ENCODE measurements at places on chromosomes 1 and 21.

- DNase-seq = no peak
Observed at GRCh38 chr1:204286315-204286714, 72.5 kb upstream of the GOLT1A start.

DNA sequence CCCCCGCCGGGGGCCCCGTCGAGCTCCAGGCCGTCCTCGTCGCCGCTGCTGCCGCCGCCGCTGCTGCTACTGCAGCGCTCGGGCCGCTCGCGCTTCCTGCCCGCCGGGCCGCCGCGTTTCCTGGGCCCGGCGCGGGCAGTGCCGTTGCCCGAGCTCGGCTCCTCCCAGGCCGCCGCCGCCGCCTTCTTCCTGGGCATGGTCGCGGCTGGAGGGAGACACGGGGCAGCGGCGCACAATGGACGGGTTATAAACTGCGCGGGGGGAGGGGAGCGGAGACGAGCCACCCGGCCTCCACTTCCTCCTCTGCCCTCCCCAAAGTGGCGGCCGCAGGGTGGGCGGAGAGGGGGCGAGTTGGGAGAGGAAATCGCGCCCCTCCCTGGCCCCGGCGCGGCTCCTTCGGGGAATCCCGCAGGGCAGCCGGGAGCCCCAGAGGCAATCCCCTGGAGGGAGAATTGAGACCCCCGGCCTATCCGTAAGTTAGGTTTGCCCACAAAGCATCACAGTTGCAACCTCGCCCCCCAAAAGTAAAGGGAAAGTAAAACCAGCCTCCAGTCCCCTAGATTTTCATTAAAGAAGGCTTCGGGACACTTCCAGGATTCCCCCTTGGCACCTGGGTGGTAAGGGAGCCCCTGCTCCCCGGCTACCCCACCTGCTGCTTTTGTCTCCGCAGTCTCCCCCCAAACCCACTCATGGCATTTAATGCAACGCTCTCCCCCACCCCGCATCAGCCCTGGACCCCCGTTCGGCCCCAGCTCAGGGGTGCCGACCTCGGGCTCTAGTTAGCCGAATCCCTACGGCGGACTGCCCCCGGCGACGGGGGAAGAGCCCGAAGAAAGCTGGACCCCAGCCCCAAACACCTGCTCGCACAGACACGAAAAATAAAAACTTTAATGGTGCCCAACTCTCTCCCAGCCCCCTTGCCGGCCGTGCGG lies 893 bp downstream of the RCC2 start:
- DNase-seq = no peak

GRCh38 chr1:221776495-221777301 lies 34.8 kb upstream of the DUSP10 start:
- DNase-seq = no peak

GRCh38 chr21:36508948-36509347 lies 29.0 kb upstream of the CLDN14 start:
- no peak for DNase-seq

- peak; percentile 82 for DNase-seq
Observed at GRCh38 chr1:119327450-119328155, 41.0 kb upstream of the HAO2 start.

DNA sequence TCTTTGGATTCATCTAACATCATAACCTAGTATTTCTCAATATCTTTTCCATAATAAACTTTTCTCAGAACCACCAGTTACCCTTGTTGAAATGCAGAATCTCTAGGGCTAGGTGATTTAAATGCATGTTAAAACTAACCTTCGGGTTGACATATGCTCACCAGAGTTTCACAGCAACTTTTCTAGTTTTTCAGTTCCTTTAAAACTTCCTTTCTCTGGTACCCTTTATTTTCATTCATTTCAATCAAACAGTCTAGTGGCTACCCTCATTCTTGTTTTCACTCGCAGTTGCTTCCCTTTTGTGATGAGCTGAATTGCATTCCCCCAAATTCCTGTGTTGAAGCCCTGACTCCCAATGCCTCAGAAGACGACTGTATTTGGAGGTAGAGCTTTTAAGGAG lies 712.8 kb upstream of the CHRM3 start:
- no peak for DNase-seq

DNA sequence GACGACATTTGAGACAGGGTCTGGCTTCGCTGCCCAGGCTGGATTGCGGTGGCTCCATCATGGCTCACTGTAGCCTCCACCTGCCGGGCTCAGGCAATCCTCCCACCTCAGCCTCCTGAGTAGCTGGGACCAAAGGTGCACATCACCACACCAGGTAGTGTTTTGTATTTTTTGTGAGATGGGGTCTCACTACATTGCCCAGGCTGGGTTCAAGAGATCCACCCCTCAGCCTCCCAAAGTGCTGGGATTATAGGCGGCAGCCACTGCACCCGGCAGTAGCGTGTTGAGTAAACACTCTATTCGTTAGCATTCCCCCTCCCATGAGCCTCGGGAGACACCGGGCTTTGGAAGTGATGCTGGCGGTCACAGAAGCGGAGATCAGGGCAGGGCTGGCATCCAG lies 6.8 kb upstream of the C1QTNF12 start:
- DNase-seq = no peak

GRCh38 chr21:42385619-42386018 lies 10.2 kb downstream of the TMPRSS3 start:
- no peak for DNase-seq

- no peak for DNase-seq
Observed at GRCh38 chr1:244174922-244175521, 123.9 kb downstream of the ZBTB18 start.

DNA sequence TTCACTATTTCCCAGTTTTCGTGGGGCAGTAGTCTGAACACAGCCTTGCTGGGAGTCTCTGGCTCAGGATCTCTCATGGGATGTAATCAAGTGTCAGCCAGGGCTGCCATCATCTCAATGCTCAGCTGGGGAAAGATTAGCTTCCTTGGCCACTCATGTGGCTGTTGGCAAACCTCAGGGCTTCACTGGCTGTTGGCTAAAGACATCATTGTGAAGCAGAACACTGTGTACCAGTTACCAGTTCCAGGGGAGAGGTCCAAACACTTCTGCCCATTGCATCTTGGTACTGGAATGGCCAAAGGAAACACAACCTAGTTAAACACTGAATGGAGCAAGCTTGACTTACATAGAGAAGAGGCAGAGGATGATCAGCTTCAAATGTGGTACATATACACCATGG lies 33.7 kb downstream of the AADACL4 start:
- DNase-seq = no peak

GRCh38 chr1:90044346-90044745 lies 49.4 kb downstream of the ZNF326 start:
- DNase-seq = no peak

DNA sequence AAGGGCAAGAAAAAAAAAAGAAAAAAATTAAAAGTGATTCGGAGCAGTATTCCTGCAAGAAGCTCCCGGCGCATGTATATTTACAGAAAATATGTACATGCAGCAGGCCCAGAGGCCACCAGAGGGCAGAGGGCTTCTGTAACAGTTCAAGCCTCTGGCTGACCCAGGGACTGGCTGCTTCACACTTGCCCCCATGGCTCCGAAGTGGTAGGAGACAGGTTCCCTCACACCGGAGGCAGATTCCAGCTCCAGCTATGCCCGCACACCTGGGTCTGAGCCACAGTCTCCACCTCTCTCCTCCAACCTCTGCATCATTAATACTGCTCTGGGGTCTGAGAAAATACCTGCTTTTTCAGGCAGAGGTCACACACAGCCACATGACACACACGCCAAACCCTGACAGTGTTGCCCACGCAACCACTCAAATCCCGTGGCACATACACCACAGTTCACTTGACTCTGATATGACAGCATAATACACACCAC lies 2.2 kb upstream of the ARHGAP30 start:
- DNase-seq = no peak

GRCh38 chr1:11729498-11730428 lies 6.2 kb upstream of the AGTRAP start:
- DNase-seq = no peak

- no peak for DNase-seq
Observed at GRCh38 chr1:200433586-200433985, 23.8 kb upstream of the ZNF281 start.

DNA sequence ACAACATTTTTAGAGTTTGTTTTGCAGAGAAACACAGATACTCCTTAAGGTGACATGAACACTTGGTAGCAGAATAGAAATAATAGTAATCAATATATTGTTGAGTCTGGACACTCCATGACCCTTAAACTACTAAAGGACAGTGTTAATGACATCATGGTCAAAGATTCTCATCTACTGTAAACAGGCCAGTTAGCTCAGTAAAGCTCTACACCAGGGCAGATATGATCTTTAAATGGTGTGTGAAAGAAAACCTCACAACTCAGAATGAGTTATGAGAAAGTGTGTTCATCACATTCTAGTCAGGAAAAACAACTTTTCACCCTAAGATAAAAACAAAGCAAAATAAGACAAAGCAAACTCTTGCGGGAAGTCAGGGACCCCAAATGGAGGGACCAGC lies 58.1 kb upstream of the ADAMTS5 start:
- DNase-seq = no peak

GRCh38 chr1:67723620-67724019 lies 38.6 kb downstream of the GADD45A start:
- no peak for DNase-seq

DNA sequence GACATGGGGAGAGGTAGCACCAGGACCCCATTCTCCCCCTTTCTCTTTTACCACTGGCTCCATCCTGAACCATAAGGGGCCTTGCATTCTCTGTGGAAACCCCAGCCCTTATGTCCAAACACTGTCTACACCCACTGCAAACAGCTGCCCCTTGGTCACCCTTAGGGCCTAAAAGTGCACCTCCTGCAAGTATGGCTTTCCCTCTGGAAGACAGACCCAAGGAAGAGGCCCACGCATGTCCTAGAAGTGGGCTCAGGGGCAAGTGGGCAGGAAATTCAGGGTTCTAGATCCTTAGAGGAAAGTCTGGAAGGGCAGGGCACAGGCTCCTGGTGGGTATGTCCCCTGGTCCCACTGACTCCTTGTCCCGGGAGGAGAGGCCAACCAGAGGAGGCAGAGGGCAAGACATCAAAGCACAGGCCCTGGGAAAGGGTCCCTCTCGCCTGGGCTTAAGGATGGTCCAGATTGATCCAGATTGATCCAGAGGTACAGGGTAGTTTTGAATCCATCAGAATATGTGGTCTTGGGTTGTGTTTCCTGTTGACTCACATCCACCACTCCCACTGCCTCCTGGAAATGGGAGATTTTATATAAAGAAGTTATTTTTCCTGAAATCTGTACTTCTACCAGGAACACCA lies 150.9 kb downstream of the GRIK3 start:
- DNase-seq = no peak

- DNase-seq = no peak
Observed at GRCh38 chr21:26049803-26050202, 120.8 kb downstream of the APP start.

GRCh38 chr1:206668874-206669410 lies 15.8 kb upstream of the MAPKAPK2 start:
- DNase-seq = no peak

DNA sequence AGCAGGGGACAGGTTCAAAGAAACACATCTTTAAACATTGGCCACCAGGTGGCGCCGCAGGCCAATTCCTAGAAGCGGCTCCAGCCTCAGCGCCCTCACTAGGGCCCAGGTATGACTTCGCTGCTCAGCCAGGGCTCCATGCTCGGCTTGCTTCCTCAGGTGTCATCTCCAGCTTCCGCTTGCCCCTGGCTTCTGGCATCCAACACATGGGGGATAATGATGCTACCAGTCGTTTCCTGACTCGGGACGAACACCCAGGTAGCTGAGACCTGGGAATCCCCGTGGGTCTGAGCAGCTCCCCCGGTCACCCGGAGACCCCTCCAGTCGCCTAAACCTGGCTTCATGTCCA lies 8.5 kb upstream of the MEX3A start:
- DNase-seq = peak; percentile 31

GRCh38 chr1:99207216-99207615 lies 57.1 kb upstream of the PLPPR4 start:
- no peak for DNase-seq

DNA sequence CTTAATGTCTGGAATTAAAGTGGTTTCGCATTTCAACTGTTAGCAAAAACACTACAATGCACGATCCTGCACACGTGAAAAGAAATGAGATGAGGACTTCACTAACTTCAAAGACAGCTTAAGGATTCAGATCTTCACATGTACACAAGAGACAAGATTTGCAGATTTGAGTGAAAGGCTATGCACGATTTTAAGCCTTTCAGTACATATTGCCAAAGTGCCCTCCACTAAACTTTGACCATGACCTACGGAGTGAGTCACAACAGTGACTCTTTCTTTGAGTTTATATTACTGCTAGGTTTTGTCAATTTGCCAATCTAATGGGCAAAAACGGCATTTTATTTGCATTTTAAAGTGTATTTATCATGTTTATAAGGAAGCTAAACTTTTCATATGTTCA lies 41.2 kb upstream of the CR1L start:
- DNase-seq = no peak

DNA sequence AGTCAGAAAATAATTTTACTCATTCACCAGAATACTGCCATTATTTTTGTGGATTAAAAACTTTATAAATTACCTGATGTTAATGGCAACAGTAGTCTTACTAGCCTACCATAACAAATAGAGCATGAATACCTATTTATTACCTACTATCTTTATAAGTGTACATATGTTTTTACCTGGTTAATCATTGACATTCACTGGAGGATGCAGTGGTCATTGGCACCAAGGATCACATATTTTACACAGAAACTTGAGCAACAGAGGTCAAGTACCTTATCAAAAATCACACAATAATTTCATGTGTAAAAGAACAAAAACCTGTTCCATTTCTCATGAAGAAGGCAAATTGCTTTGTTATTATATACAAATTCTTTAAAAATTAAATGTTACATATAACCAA lies 1284.9 kb upstream of the NCAM2 start:
- no peak for DNase-seq

DNA sequence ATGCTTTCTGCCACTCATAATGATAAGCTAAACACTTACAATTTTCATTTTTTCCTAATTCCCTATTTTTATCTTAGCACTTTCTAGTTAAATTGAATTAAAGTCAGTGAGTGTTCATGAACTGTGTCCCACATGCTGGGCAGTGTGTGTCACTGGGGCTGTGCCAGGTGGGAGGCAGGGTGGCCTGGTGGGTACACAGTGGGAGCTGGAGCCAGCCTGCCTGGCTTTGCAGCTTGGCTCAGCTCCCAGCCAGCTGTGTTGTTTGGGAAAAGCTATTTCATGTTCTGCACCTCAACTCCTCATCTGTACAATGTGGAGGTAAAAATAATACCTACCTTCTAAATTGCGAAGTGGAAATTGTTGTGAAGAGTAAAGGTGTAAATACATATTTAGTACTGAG lies 238.4 kb downstream of the PLA2G4A start:
- DNase-seq = no peak

DNA sequence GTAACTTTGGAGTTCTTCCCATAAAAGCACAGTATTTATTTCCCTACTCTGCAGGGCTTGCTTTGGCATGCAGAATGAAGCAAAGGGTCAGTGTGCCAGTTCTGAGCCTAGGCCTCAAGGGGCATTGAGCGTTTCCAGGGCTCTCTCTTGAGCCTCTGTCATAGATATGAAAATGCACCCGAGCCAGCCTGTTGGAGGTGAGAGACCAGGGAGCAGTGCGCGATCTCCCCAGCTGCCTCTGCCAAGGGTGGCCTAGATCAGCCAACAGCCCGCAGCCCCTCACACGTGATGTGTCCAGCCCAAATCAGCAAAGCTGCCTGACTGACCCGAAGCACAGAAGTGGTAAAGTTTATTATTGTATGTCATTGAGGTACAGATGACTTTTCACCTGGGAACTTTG lies 63.7 kb downstream of the TENT5C start:
- no peak for DNase-seq
